NCI-H69 (cell line): ENCODE measurements at places on chromosomes 16 and 17.

DNA sequence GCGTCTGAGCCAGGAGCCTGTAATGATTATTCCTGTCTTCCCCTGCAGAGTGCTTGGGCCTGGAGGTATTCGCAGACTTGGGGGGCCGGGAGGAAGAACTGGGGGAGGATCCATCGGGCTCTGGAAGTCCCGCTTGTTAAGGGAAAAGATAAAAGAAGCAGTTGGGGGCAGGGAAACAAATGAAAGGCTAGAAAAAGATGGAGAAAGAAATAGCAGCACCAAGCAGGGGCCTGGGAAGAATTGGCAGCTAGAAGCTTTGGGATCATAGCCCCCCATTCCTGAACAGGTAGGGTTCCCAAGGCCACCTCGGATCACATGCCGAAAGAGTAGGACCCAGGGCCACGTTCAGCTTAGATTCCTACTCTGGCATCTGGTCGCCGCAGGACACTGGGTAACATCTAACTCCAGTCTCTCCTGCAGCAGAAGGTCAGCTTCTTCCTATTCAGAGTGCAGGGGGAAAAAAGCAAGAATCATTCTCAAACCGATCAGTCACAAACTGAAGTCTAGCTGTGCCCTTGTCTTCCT is 23.6 kb downstream of the ADAM11 start:
- DNase-seq = no peak

DNA sequence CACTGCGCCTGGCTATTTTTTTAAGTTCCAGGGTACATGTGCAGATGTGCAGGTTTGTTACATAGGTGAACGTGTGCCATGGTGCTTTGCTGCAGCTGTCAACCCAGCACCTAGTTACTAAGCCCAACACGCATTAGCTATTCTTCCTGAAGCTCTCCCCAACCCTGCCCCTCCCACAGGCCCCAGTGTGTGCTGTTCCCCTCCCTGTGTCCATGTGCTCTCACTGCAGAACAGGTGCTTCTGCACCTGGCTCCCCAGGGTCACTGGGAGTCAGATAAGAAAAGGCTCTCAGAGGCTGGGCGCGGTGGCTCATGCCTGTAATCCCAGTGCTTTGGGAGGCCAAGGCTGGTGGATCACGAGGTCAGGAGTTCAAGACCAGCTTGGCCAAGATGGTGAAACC is 6.2 kb downstream of the HASPIN start:
- no peak for DNase-seq

DNA sequence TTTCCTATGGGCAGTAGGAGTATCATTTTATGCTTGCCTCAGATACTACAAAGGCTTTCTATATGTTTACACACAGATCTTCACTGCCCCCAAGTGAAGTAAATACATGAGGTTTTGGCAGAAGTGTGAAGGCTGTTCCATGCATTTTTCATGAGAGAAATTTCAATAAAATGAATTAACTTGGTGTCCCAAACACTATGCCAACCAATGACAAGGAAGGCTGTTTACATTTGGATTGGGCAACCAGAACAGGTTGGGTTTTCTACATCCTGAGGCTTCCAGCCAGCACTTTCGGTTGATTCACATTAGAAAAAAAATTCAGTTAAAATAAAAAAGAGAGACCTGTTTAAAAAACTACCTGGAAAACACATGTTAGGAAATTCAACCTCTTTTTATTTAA is 625.4 kb downstream of the KCNJ2 start:
- no peak for DNase-seq

DNA sequence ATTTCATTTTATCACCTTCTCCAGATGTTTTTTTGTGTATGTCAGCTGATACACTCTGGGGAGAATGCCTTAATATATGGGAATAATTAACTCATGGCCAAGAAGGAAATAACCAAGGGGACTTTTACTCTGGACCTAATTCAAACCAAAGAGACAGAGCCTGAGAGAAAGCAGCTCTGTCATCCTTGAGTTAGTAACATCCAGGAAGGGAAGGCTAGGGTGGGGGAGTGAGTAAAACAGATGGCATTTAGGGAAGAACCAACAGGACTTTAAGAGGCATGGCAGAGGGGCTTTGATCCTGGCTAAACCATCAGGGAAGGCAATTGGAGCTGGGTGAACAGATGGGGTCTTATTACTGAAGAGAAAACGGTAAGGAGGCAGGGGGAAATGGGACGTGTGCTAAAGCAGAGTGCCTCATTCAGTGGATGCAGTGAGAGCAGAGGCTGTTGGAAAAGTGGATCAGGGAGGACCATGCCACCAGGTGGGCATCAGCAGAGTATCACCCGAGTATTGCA is 2.5 kb upstream of the SMPD3 start:
- peak; percentile 48 for DNase-seq

- DNase-seq = peak; percentile 94
Observed at GRCh38 chr16:90077240-90077756, at the start of gene PRDM7. PRDM7 (minus strand) TSS chr16:90077331; CDS start chr16:90075910, 1,421 bp downstream.

DNA sequence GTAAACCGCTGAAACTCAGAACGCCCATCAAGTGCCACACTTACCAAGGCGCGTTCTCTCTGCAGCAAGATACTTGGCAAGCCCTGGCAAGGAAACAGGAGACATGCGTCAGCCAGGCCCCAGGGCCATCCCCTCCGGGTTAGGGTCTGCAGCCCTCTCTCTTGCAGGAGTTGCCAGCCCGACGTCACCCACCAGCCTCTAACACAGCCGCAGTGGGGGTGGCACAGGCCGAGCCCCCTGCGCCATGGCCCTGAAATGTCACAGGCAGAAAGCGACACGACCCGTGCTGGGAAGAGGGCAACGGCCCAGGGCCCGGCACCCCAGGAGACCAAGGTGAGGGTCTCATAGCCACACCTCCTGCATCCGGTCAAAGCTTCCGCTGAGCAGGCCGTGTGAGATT is 21.9 kb downstream of the ELAC2 start:
- no peak for DNase-seq

GRCh38 chr17:41539071-41539492 is 11.0 kb upstream of the KRT19 start:
- DNase-seq = peak; percentile 62

DNA sequence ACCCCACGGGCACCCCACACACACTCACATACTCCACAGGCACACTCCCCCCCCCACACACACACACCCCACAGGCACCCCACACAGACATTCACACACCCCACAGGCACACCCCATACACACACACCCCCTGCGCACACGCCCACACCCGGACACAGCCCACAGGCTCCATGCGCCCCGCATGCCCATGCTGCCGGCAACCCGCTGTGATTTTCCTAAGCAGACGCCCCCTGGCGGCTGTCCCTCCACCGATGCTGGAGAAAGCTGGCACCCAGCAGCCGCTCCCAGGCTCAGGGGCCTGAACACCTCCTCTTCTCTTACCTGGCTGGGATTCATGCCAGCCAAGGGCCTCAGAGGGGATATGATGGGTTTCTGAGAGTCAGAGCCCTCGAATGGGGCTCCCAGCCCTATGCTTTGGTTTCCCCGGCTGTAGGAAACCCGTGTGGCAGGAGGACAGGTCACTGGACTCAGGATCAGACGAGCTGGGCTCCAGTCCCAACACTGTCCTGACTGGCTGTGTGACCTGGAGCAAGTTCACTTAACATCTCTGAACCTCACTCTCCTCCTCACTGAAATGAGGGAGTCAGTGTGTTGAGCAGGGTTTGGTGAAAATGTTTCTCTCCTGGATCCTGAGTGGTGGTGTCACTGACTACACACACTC is 19.6 kb upstream of the TNFRSF13B start:
- DNase-seq = peak; percentile 76

DNA sequence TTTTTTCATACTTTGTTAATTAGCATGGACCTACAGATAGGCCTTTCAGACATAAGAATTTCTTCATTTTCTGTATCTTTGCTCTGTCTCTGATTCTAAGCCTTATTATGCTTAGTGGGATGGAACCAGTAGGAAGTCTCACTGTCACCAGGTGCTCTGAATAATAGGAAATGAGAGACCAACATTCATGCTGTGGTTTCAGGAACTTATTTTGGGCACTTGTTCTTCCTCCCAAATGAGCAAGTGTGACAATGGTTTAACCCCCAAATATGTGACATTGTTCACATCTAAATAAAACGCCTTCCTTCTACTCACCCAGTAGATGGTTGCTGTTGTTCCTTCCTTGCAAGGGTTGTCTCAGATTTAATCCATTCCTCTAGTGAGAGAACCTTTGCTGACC is 100.2 kb downstream of the SYCE1L start:
- DNase-seq = no peak

DNA sequence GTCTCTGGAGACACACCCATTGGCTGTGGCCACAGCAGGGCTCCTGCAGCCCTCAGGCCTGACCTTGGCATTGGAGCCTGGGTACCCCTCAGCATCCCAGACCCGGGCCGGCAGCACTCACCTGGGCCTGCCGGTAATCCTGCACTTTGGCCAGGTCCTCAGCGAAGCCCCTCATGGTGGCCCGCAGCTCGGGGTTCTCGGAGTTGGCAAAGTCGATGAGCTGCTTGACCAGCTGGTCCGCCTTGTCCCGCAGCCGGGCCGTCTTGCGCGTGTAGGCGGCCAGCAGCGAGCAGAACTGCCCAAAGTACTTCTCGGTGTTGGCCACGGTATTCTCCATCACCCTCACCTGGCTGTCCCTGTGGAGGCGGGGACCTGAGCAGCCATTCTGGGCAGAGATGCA is 2.2 kb downstream of the CIBAR2 start:
- DNase-seq = no peak

DNA sequence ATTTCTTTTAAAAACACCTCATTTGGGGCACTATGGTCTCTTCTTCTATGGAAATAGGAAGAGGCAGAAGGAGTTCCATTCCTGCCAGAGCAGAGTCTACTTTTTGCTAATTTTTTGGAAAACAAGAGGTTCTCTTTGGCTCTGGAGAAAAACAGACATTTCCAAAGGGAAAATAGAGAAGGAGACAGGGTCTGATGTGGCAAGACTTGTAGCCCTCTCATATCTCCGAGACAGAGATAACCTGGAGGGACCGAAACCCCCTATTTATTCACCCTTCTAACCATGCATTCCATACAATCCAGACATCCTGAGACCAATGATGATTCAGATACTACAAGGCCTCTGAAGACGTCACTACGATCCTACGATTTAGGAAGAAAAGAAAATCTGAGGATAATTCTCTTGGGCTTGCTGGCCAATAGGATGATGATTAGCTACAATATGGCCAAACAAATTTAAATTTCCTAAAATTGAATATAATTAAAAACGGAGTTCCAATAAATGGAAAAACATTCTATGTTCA is 70.2 kb downstream of the HIC1 start:
- DNase-seq = no peak

GRCh38 chr17:1134634-1135324 is 45.0 kb downstream of the ABR start:
- no peak for DNase-seq

- DNase-seq = peak; percentile 87
Observed at GRCh38 chr17:72336026-72336803, 215.4 kb downstream of the SOX9 start.

DNA sequence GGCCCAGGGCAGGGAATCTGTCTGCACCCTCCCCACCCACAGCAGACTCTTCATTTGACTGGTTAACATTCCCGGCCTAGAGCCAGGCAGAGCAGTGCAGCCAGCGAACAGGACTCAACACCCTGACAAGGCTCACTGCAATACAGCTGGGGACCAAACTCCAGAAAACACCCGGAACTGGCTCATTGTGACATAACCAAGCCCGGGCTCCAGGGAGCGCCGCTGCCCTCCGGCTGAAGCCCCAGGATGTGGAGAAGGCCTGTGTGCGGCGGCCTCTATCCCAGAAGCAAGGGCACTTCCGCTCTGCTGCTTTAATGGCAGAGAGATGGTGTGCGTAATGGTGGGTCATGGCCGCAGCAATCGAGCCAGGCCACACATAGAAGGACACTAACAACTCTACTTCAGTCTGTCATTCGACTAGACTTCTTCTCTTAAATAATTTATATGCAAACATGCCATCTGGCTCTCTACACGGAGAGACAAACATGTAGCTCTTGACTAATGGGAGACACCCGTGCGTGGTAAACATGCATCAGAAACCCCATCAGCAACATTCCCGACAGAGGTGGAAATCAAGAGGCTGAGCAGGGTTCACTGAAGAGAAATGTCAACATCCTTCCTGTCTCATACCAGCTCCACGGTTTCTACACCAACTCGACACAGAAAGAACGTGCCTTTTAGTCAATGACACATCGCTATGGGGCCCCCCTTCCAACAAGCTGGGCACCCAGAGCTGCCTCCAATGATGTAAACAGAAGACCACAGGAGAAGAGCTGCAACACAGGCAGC is 18.0 kb downstream of the KLHDC4 start:
- no peak for DNase-seq

DNA sequence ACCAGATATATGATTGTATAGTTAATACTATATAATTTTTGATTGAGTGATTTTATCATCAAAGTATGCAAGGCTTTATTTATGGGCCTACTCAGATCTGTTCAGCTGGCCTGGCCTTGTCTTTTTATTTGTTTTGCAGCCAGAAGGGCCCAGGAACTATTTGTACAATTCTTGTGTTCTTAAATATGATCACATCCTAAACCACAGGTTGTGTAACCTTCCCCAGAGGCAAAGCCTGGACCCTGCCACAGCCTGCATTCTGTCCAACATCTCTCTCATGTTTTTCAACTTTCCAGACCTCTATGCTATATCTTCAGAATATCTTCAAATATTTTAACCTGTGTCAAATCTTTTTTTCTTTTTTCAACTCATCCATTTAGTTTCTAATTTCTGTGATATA is 410.4 kb upstream of the MON1B start:
- peak; percentile 7 for DNase-seq

DNA sequence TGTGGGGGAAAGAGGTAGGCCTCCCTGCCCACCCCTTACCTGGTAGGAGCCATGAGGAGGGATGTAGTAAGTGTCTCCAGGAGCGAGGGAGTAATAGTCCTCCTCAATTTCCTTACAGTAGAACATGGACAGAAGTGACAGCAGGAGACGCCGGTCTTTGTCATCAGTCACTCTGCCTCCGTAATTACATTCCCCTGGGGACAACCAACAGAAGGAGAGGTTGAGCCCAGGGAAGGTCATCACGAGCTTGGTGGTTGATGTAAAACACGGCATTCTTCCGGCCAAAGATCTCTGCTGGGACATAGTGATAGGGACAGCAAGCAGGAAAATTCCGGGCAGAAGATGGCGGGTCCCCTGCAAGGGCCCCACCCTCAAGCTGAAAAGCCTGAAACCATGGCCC is 47.9 kb downstream of the LYRM1 start:
- DNase-seq = peak; percentile 11

DNA sequence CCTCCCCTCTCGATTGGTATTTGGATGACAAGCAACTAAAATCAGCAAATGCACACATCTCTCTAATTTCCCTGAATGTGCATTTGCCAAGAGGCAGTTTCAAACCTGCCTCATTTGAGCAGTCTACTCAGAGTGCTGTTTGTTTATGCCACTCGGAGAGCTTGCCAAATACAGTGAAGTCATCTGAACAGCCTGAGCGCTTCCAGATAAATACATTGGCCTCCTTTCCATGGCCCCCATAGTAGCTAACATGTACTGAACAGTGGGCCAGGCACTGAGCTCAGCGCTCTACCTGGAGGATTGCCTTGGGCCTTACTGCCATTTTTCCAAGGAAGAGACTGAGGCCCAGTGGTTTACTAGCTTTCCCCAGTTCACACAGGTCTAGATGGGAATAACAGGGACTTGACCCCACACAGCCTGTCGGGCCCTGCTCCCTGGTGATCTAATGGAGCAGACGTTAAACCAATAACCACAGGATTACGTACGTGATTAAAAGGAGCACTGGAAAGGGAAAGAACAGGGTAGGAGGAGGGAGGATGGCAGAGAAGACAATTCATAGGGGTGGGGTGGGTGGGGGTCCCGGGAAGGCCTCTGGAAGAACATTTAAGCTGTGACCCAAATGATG is 18.7 kb upstream of the ANKRD40CL start:
- peak; percentile 24 for DNase-seq
